ENCODE measurements at places on chromosomes 13 and 19.

DNA sequence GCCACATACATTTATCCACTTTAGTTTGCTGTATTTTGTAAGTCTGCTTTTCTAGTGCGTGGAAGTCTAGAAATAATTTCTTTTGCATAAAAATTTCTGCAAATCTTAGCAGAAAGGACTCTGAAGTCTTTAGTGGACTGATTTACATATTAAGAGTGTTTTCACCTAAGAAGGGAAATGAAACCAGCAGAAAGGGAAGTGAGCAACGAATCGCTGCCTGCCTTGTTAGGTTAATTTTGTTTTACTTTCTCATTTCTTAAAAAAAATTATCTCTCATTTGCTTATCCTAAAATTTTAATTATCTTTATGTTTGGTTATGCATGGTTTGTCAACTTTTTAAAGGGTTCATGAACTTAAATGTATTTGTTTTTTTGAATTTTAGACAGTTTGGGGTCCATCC is 767 bp upstream of the GPR18 start:
- no peak for DNase-seq

DNA sequence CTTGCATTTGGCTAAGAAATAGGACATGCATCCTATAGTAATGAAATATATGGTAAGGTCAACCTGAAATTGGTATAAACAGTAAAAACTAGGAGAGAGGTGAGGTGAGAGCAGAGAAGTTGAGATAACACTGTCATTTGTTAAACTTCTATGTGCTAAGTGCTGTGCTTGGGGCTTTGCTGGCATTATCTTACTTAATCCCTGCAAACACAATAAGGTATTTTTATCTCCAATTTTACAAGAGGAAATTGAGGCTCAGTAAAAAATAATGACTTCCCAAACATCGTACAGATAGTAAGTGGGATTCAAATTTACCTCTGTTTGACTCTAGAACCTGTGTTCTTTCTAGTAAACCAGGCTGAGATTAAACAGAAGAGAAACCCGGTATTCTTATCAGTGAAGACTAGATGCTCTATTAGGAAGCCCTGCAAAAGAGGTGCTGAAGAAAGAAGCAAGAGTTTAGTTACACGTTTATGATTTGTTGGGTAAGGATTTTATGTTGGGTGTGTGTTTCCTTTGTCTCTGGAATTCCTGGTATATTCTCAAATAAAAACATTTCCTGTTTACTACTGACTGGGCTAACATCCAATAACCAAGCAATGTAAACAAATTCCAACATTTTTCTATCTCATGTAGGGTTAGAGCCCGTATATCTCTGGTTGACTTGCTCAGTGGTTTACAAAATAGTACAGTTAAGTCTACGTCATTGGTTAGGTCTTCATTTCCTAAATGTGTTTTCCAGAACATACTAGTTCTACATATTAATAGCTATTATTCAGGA is 137.3 kb upstream of the FNDC3A start:
- no peak for DNase-seq

- no peak for DNase-seq
These were observed 203.0 kb downstream of the ITGBL1 start for GRCh38 chr13:101655435-101655834.

GRCh38 chr13:51729866-51730553 is 74.0 kb downstream of the DHRS12 start:
- peak; percentile 57 for DNase-seq

- DNase-seq = peak; percentile 43
These were observed 26.5 kb downstream of the NUMBL start for GRCh38 chr19:40663695-40664692.

Measured in stimulated activated naive CD8-positive, alpha-beta T cell treated with anti-CD3 and anti-CD28 coated beads, Interleukin-15, Interleukin-2, amounts not matched to agents 100 U/mL and 50 U/mL, for 24 hours (primary cell).